GM19239 (cell line): ENCODE measurements at places on chromosomes 12 and 14.

- DNase-seq: no peak
Observed at GRCh38 chr14:93909429-93910128, 17.6 kb upstream of the FAM181A start.

DNA sequence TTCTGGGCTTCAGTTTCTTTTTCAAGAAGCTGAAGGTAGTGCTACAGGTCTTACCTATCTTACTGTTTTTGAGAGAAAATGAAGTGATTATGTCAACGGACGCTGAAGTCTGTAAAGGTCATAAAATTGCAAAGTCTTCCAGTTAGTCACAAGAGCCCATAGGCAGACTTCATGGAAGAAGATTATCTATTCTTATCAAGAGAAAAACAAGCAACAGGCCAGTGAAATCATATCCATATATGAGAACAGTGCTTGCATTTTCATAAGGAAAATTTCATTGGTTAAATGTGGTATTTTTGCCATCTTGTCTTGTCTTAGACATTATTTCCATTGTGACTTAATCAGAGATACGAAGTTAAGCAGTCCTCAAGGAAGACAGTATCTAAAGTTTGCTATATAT lies 412.7 kb upstream of the SEL1L start:
- DNase-seq: no peak

GRCh38 chr12:90216815-90217214 lies 508.2 kb upstream of the ATP2B1 start:
- no peak for DNase-seq

DNA sequence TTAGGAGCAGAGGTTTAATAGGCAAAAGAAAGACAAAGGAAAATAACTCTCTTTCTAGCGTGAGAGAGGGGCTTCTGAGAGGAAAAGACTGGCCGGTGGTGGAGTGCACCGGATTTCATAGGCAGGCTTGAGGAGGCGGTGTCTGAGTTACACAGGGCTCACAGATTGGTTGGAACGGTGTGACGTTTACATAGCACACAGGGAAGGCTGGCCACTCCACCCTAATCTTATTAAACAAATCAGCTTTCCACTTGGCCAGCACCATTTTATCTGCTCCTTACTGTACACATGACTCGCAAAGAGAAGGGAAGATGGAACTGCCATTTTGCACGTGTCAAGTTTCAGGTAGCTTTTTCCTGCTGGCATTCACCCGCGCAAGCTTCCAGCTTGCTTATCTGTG lies 587.7 kb downstream of the RPL10L start:
- no peak for DNase-seq

GRCh38 chr14:23865502-23865901 lies 88.1 kb upstream of the DHRS4 start:
- DNase-seq: no peak

DNA sequence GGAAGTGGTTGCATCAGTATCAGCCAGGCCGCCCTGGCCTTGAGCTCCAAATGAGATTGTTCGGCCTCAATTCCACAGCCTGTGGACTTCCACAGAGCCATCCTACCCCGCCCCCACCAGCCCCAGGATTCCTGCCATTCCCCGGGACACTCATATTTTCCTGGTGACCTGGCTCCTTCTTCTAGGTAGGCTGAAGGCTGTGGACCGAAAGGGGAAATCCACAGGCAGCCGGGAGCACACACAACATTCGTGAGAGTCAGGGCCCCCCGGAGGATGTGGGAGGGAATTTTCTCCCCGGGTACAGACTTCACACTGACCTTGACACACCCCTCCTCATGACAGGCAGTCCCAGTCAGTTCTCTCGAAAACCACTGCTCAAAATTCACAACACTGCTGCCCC lies 39.9 kb downstream of the RIN3 start:
- DNase-seq: no peak

- no peak for DNase-seq
Observed at GRCh38 chr14:93741556-93742230, 46.6 kb downstream of the PRIMA1 start.

- no peak for DNase-seq
Observed at GRCh38 chr14:56173365-56173922, 55.2 kb downstream of the PELI2 start.

GRCh38 chr12:113332688-113333417 lies 2.1 kb downstream of the SLC8B1 start:
- DNase-seq: no peak

GRCh38 chr12:31859232-31859977 lies 99.8 kb upstream of the RESF1 start:
- no peak for DNase-seq

- no peak for DNase-seq
Observed at GRCh38 chr14:85063747-85064146, 466.2 kb upstream of the FLRT2 start.

DNA sequence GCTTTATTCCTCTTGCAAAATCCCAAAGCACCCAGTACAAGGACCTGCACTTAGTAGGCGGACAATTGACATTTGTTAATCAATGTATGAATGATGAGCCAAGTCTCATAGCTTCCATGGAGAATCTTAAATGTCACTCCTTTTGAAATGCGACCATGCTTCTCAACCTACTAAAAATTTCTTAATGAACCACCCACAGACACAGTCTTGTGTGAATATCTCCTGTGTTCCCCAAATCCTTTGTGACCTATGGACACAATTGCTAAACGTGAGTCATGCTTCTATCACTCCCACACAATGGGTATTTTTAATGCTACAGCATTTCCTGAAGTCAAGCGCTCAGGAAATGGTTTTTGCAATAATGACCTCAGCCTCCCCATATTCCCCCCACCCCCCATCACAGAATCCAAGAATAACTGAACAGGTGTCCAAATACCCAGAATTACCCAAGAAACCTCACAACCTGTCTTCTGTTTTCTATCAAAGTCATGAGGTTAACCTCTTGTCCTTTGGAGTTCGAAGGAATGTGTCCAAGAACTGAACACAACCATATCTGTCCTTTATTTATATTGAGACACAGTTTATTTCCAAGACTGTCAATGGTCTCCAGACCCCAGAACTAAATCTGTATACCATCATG lies 163.6 kb upstream of the PLEKHG7 start:
- DNase-seq: no peak

DNA sequence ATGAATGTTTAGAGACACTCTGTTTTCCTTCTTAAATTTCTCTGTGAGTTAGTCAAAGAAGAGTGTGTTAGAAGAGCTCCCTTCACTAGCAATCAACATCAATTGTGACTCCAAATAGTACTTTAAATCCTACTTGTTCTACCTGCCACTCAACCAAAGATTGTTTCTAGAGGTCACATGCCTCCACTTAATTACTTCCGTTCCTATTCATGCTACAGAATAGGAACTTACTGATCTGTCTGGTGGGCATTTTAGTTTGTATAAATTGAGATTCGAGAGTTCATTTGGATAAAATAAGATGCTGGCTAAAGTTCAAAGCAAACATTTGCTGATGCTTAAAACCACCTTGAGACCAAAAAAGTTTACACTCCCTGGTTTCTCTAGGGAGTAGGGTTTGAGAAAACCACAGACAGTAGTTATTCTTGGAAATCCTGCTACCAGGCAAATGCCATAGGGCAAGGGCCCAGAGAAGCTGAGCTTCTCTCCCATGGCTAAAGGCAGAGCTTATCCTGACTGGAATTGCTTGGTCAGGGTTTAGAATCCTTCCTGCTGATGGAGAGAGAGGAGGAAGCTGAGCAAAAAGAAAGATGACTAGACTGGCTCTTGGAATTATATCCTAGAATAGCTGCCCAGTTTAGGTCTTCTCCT lies 389.6 kb upstream of the ATP2B1 start:
- DNase-seq: no peak

GRCh38 chr12:98149691-98150210 lies 365.6 kb upstream of the TMPO start:
- no peak for DNase-seq

GRCh38 chr12:101939306-101939705 lies 61.9 kb downstream of the DRAM1 start:
- no peak for DNase-seq

- DNase-seq: no peak
Observed at GRCh38 chr12:104152685-104153241, 14.8 kb upstream of the NFYB start.

- DNase-seq: no peak
Observed at GRCh38 chr12:120649442-120650232, 9.2 kb downstream of the CABP1 start.

DNA sequence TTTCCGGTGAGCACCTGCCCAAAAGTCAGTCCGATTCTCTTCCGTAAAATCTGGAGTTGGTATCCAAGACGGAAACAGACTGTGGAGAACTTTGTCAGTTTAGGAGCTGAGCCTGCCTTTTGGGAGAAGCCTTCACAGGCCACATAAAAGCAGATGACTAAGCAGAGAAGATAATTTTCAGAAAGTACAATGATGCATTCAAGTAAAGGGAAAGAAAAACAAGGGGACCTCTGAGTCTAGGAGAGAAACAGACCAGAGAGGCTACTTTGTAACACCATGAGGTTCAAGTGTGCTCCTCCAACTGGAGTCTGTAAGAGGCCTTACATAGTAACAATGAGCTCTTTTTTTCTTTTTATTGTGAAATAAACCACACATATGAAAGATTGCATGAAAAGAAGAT lies 21.1 kb downstream of the TMED8 start:
- DNase-seq: no peak

GRCh38 chr14:74965486-74966153 lies 10.2 kb upstream of the PGF start:
- DNase-seq: no peak

GRCh38 chr12:32170437-32170998 lies 63.9 kb downstream of the BICD1 start:
- no peak for DNase-seq

DNA sequence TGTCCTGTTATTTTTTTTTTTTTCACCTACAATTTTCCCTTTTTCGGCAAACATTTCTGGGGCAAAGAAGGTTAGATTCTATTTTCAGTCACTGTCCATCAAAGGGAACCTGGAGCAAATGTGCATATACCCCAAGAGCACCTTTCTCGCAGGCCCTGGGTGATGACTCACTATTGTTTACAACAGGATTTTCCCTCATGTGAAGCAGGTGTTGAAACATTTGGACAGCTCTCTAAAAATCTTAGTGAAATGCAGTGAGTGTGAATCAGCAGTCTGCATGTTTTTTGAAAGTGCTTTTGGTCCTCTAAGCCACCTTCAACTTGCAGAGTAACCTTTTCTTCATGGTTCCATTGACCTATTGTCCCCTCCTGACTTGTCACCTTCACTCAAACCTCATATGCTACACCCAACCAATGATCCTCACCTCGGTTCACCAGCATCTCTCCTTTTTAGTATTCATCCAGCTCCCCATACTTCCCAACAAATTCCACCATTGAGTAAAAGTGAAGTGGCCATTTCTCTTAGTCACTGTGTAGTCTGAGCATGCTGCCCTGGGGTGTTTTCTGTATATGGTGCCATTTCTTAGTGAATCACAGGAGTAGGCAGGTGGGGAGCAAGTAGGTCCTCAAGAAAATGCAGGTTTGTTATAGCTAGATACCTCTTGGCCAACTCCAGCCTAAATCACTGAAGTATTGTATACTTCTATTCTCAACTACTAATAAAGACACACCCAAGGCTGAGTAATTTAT lies 260.2 kb downstream of the BMP4 start:
- no peak for DNase-seq

GRCh38 chr12:19752712-19753111 lies 313.4 kb downstream of the AEBP2 start:
- DNase-seq: no peak

DNA sequence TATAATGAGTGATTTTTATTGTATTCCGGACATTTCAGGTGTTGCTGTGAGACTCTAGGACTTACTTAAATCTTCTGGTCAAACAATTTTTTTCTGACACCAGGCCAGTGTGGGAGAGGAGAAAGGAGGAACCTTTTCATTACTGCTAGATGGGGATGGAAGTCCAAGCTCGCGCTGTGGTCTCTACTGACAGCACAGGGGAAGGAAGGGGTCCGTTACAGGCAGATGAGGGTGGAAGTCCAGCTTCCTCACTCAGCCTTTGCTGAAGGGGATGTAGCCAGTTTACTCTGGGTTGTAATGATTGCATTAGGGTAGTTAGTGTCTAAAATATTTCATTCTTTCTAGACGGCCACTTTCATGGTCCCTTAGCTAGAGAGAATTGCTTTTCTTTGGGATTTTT lies 26.3 kb upstream of the ST8SIA1 start:
- DNase-seq: no peak

DNA sequence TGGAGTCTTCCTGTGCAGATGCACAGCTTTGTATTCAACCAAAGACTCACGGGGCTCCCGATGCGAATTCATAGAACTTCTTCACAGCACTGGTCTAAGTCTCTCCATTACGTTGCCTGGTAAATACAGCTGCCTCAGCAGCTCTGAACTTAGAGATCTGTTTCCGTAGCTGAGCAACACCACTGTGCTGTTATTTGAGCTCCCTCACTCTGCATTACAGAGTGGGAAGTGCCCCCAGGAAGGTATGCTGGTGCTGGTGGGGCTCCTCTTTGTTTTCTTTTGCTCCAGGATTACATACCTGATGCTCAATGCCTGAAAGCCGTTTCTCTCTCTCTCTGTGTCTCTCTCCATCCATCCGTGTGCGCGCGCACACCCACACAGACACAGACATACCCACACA lies 227.5 kb upstream of the RMST start:
- DNase-seq: no peak
